Keratinocyte (primary cell): ENCODE measurements at places on chromosomes 4 and X.

DNA sequence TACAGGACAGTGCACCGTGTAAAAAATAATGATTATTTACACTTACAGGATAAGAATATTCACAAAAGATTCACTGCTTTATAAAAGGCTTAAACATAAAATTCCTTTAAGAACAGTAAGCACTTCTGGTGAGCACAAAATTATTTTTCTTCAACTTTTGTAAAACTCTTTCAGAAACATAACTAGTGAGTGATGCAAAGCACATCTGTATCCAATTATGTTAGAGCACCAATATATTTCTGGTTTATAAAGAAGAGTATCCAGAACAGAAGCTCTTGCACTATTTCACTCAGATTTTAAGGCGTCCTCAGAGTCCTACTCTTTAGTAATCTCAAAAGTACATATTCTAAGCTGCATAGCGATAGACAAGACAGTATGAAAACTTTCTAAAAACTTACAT lies 276.0 kb downstream of the C4orf33 start:
- DNase-seq, result no peak

DNA sequence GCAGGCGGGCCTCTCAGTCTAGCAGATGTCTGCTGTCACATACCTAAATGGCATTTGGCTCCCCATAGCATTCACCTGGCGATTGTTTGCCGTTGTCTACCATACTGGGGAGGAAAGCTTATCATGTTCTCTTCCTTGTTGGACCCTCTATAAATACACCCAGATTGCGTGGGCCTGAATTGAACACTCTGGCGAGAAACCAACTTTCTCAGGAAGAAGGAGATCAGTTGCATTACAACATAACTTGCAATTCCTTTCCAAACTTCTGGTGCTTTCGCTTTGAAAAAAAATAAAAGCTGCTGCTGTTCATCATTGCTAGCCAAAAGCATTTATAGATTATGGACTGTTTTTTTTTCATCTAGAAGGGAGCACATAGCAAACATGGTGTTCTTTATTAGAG lies 230.0 kb upstream of the GPC4 start:
- no peak for DNase-seq

- DNase-seq, result no peak
Measured at GRCh38 chr4:133245226-133245625, 96.1 kb downstream of the PCDH10 start.

DNA sequence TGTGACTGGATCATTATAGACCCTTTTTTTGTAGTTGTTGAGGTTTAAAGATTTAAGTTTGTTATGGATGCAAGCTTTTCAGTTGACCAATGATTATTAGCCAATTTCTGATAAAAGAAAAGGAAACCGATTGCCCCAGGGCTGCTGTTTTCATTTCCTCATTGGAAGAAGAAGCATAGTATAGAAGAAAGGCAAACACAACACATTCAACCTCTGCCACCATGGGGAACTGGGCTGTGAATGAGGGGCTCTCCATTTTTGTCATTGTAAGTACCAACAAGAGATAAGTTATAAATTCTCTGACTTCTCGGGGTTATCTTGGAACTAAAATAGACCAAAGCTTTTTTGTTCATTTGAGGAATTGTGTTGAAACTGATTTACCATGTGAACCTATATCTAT lies at the start of gene CYBB:
Gene CYBB (plus strand): TSS at position 203 of the 400 bp plus-strand sequence. CDS start 19 bp downstream, at position 222.
- DNase-seq, result no peak

DNA sequence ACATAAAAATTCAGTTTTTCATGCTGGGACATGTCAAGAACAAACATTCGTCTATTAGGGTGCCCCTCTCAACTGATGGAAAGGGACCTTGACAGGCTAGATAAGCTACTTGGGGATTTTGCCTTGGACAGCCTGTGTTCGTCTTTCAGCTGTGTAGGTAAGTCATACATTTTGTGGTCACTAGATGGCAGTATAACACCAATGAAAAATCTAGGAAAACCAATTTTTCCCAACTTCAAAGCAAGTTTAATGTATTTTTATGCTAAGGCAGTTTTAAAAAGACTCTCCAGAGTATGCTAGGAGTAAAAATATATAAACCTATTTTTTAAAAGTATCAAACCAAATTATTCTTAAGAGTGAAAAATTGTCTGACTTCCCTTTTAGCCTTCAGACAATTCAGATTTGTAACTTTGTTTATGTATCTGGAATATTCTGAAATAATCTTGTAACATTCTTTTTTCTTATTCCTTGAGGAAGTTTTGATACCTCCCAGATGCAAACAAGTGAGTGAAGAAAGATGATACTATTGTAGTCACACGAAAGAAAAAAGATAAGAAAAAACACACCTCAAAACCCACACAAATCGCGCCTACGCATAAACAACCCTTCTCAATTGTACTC lies 158.3 kb downstream of the CPE start:
- no peak for DNase-seq

GRCh38 chr4:100581337-100581736 lies 63.5 kb upstream of the EMCN start:
- DNase-seq, result peak; percentile 73

GRCh38 chrX:69110116-69110530 lies 55.1 kb downstream of the PJA1 start:
- no peak for DNase-seq

- no peak for DNase-seq
Measured at GRCh38 chrX:148984238-148984637, 483.8 kb downstream of the AFF2 start.

GRCh38 chr4:67120369-67120768 lies 424.9 kb downstream of the CENPC start:
- no peak for DNase-seq

DNA sequence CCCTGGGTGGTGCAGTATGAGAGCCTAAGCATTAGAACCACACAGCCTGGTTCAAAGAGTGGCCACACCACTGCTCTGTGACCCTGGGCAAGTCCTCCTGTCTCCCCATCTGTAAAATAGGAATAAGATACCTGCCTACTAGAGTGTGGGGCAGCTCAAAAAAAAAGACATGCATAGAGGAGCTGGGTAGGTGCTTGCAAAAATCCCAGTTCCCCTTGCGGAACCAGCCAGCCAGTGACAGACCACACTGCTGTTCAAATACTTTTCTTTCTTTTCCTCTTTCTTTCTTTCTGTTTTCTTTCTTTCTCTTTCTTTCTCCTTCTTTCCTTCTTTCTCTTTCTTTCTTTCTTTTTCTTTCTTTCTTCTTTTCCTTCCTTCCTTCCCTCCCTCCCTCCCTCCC lies 63.0 kb upstream of the TRIM2 start:
- no peak for DNase-seq
